Fibroblast of the aortic adventitia (primary cell): ENCODE measurements at places on chromosomes 1 and 21. TPM values are rescaled to one million over a fixed set of nuclear protein-coding genes. Genes with fewer than 3 reads are reported as not detected.
A peak's percentile ranks its signal among the peaks of the same experiment; 100 is the strongest.

GRCh38 chr1:43536196-43536863, 5.6 kb downstream of the PTPRF start:
- DNase-seq: no peak

GRCh38 chr1:54339126-54339525, 67.1 kb downstream of the SSBP3 start:
- peak; percentile 11 for DNase-seq

The TTC22 gene
- total RNA-seq: under 0.01 TPM in 1 of 2 replicates, not detected in the other

- no peak for DNase-seq
These were observed 7.4 kb downstream of the CFAP74 start for GRCh38 chr1:1996207-1996651.

- DNase-seq: no peak
These were observed 364.8 kb downstream of the RPS6KC1 start for GRCh38 chr1:213415691-213416380.

GRCh38 chr1:232880354-232880753, 70.1 kb upstream of the NTPCR start:
- peak; percentile 13 for DNase-seq

The CIART gene
- 9.8 and 26.8 TPM in 2 replicates for total RNA-seq

- peak; percentile 66 for DNase-seq
These were observed 255.1 kb upstream of the FGGY start for GRCh38 chr1:59041646-59042277.
